ENCODE measurements at places on chromosomes 2 and 18. TPM values are rescaled to one million over a fixed set of nuclear protein-coding genes. Genes with fewer than 3 reads are reported as not detected.

- DNase-seq, result no peak
Observed at GRCh38 chr18:79971986-79972385, 7.5 kb downstream of the HSBP1L1 start.

DNA sequence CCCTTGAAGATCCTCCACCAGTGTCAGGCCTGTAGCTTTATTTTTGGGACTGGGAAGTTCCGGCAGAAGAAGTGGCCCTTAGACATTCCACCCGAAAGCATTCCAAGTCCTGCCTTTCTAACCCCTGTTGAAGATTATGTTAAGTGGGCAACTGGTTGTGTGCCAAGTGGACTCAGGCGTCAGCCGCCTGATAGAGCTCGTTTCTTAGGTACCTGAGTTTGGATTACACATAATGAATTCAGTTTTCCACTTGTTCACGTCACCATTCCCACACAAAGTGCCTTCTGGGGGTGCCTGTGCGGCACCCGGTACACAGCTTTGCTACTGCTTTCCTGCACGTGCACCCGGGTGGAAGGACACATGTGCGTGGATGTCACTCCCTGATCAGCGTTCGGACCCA, 156.5 kb downstream of the PTGR3 start:
- DNase-seq, result no peak

DNA sequence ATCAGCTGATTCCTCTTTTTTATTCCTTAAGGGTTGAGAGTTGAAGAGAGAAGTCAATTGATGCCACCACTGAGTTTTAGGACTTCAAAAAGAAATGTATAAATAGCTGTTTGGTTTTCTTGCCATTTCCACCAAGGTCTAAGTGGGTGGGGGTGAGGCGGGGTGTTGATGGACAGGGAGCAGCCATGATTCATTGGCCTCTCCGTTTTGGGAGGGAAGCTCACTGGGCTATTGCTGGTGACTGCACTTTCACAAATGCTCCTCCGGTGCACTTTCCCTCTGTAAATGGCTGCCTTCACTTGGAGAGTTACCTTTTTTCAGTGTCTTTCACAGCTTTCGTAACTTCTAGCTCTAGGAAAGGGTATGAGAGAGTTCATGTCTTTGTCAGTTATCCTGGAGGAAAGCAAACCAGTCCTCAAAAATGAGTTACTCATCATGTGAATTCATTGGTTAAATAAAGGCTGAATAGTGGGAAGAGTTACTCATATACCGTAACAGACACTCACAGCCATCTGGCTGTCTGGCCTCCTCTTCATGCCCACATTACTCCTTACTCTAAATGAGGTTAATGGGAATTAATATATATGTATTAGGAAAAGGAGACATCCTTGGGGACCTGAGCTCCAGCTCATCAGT, 17.4 kb upstream of the CTAGE1 start:
- DNase-seq, result no peak

The CRACDL gene
- total RNA-seq, result 0.12 TPM

DNA sequence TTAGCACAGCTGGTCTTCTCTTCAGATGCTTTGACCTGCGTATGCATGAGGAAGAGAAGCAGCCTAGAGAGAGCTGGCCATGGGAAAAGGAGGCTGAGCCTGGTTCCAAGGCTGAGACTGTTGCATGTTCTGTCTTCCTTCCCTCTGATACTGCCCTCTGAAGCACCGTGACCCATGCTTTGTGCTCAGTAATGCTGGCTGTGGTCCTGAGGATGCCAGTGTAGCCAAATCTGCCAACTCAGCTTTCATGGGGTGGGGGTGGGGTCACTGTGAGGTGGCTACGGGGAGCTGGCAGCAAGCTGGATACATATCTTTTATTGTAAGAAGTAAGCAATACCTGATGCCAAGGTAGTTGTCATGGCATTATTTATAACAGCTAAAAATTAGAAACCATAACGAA, 41.5 kb downstream of the EPAS1 start:
- DNase-seq, result no peak

- no peak for DNase-seq
Observed at GRCh38 chr2:217444932-217445331, 557.9 kb downstream of the TNS1 start.

The ASTL gene
- total RNA-seq, result 2.4 TPM

- DNase-seq, result no peak
Observed at GRCh38 chr18:46169464-46169941, 65.3 kb downstream of the HAUS1 start.

- no peak for DNase-seq
Observed at GRCh38 chr2:73337828-73338227, 44.5 kb upstream of the EGR4 start.

The IL1B gene
- not detected for total RNA-seq

The LCT gene
- 0.02 TPM for total RNA-seq

DNA sequence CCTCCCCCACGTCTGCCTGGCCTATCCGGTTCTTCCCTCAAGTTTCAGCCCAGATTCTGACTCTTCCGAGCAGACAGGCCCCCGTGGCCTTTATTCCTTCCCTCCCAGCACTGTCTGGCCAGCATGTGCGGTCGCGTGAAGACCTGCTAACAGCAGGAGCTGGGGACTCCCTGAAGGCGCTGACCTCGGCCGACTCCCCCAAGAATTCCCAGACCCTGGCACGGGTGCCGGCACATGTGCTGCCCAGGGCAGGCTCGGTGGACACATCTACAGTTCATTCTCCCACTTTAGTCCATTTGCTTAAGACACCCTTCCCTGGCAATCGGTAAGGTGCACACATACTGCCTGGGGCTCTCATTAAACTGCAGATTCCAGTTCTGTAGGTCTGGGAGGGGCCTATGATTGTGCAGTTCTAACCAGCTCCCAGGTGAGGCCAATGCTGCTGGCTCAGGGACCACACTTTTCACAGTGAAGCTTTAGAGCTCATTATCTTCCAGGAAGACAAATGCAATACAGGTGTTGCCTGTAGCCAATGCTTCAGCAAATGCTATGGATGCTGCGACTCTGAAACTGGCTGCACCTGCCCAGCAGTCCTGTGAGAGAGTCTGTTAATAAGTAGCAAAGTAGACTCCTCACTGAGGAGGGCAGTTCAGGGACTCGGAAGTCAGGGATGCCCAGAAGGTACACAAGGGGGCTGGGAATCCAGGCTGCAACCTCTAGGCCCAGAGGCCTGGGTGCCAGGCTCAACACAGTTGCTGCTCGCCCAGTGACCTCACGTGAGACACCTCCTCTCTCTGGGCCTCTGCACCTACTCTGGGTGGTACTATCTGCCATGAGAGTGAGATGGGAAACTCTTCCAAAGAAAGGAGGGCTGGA, 45.4 kb upstream of the TAF1B start:
- no peak for DNase-seq

The ABCG8 gene
- total RNA-seq, result not detected

- no peak for DNase-seq
Observed at GRCh38 chr2:238525990-238526389, 99.3 kb downstream of the ASB1 start.

- no peak for DNase-seq
Observed at GRCh38 chr2:55175254-55176093, 56.6 kb downstream of the CLHC1 start.

The CYTIP gene
- total RNA-seq, result 369 TPM

DNA sequence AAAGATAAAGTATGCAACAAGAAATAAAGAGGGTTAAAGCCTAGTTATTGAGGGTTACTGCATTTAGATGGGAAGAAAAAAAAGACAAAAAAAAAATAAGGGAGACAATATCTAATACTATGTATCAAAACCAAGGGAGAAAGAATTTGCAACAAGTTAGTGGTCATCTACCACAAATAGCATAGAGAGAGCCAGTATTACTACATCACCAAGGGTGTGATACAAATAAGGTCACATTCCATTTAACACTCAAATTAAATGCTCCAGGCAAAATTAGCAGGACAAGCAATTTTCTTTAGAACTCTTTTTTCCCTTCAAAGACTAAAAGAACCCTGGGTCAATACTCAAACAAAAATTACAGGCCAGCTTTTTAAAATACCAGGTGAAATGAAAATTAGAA, 115.1 kb upstream of the GULP1 start:
- no peak for DNase-seq

The FTCDNL1 gene
- total RNA-seq, result 3.3 TPM

- DNase-seq, result no peak
Observed at GRCh38 chr2:148533685-148534084, 110.9 kb upstream of the EPC2 start.

The CDCA7 gene
- 64.1 TPM for total RNA-seq

DNA sequence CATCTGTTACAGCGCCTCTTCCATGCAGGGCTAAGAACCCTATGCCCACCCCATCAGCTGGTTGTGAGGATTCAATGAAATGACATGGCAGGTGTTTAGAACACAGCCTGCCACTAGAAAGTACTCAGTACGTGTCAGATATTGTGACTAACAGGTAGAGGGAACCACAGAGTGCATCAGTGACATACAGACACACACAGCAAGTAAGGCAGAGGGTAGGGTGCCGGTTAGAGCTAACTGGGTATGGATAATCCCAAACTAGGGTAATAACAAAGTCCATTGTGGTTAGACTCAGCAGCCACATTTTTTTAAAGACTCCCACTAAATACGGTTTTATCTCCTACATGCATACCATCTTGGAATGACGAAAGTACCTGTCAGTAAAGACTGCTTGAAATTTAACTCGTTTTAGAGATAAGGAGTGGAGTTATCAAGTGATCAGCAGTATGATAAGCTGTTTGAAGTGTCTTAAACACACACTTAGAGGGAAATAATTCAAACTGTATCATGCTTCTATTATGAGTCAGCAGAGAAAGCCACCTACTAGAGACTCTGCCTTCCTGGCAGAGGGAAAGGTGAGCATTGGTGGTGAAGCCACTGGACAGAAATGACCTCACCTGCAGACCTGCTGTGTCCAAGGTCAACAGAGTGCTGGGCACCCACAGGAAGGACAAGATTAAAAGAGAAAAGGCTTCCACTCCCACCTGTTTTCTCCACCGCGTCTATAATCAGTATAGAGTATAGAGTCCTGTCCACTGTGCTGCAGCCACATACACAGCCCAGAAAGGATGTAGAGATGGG, 20.6 kb downstream of the MPPE1 start:
- DNase-seq, result no peak

- DNase-seq, result no peak
Observed at GRCh38 chr2:184692141-184692734, 93.9 kb downstream of the ZNF804A start.

- DNase-seq, result no peak
Observed at GRCh38 chr2:182248362-182248761, 178.5 kb downstream of the PDE1A start.

DNA sequence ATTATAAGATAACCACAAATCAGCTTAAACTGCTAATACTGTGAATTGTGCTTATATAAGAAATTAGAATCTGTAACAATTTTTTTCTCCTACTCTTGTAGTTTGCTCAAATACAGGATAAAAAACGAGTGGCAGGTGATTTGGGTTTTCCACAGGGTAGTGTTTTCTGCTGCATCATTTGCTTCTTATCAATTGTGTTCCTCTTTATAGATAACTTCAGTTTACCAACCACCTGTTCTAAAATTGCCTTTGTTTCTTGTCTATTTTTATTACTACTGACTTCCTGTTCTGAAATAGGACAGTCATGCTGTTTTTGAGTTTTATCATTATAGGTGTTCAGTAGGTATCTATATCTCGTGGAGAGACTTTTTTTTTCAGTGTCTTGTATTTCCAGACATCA, 56.9 kb downstream of the MFSD6 start:
- DNase-seq, result no peak

The UGT1A5 gene
- total RNA-seq, result not detected

GRCh38 chr2:19993731-19994130, 3.8 kb upstream of the WDR35 start:
- no peak for DNase-seq

GRCh38 chr2:240930096-240930630, 24.0 kb downstream of the CROCC2 start:
- peak; percentile 5 for DNase-seq

DNA sequence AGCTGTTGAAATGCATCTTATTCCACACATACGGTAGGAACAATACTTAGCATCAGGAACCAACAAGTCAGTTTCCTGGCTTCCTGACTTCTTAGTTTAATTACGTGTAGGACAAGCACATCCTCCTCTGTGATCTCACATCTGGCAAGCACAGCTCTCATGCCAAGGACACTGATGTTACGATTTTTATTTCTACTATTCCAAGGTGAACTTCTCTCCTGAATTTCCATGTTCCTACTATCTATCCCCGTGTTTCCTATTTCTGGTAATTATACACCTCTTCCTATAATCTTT, 374.0 kb downstream of the NCKAP5 start:
- DNase-seq, result no peak

- no peak for DNase-seq
Observed at GRCh38 chr2:163733301-163733938, 2.4 kb downstream of the FIGN start.

The SNTG2 gene
- 0.94 TPM for total RNA-seq

DNA sequence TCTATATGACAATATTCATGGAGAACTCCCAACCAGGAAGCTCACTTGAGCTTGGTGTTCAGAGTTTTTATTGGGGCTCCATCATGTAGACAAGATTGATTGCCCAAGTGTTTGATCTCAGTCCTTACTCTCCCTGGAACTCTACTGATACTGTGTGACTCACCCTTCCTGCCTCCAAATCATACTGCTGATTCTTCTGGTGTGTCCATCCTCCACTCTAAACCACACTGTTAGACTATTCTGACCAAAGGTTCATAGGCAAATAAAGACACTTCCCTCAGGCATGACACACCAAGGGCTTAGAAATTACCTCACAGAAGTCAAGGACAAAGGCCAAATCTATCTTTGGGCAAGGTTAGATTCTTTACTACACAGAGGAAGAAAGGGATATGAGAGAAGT, 107.9 kb upstream of the CDH20 start:
- DNase-seq, result no peak

The ALK gene
- not detected for total RNA-seq

DNA sequence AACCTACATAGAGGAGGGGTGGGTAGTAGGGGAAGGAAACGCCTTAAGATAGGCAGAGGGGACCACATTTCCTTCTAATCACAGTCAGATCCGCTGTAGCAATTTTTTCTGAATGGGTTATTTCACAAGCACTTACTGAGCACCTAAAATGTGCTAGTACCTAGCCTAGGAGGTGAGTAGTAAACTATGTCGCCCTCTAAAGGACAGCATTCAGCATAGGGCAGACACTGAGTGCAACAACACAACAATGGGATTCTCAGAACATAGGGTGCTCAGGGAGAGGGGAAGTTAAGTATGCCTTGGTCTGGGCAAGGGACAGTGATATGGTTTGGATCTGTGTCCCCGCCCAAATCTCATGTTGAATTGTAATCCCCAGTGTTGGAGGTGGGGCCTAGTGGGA, 166.1 kb upstream of the RAB6C start:
- DNase-seq, result no peak

The CXCR4 gene
- total RNA-seq, result 139 TPM

DNA sequence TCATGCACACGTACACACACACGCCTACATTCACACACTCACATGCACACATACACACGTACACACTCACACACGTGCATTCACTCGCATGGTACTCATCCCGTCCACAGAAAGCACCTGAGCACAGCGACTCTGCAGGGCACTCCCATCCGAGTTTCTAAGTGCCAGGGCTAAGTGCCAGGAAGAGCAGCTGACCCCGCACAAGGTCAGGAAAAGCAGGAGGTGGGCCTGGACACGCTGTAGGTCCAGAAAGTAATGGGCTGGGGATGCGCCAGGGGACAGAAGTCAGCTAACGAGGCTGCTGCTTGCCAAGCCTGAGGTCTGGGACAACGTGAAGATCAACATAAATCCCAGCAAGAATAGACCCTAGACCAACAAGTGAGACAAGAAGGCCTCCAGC, 15.8 kb downstream of the ADI1 start:
- DNase-seq, result no peak

Measured in activated CD4-positive, alpha-beta memory T cell treated with anti-CD3 and anti-CD28 coated beads for 36 hours (primary cell).